ENCODE measurements at places on chromosomes 6 and 20. TPM values are rescaled to one million over a fixed set of nuclear protein-coding genes. Genes with fewer than 3 reads are reported as not detected.

Gene PTPRT
- not detected for total RNA-seq

Gene DDX43
- not detected for total RNA-seq

Gene CCN6
- not detected for total RNA-seq

Gene GRM1
- total RNA-seq: not detected

Gene GPR6
- total RNA-seq: not detected

Gene CGAS
- 4.0 TPM for total RNA-seq

Gene MOG
- total RNA-seq: not detected

Gene ERVFRD-1
- total RNA-seq: not detected

Gene SLC32A1
- not detected for total RNA-seq

Gene GHRH
- not detected for total RNA-seq

Gene TRERF1
- total RNA-seq: 7.9 TPM

Gene APOBEC2
- total RNA-seq: not detected

Gene HLA-DRB1
- not detected for total RNA-seq

Gene MTG2
- 40.6 TPM for total RNA-seq

Gene FOXQ1
- 5.2 TPM for total RNA-seq
